Left ventricle myocardium inferior (tissue), 1 donor: ENCODE measurements at places on chromosomes 1 and 21. TPM values are rescaled to one million over a fixed set of nuclear protein-coding genes. Genes with fewer than 3 reads are reported as not detected.

- DNase-seq: no peak
- H3K27me3 ChIP-seq: no peaks in the 10 kb centered on the region
- H3K4me3 ChIP-seq: no peak overlapping the region
- H3K36me3 ChIP-seq: peaks cover 26% of the 10 kb centered on the region
Observed at GRCh38 chr1:246781212-246781611, 57.0 kb downstream of the SCCPDH start.

The TTC22 gene
- total RNA-seq: 0.14 TPM

GRCh38 chr1:17588048-17588871 is 48.8 kb downstream of the ARHGEF10L start:
- peak overlapping the region; percentile 64 for H3K4me3 ChIP-seq
- peaks cover 72% of the 10 kb centered on the region for H3K4me1 ChIP-seq
- no peaks in the 10 kb centered on the region for H3K27me3 ChIP-seq
- H3K36me3 ChIP-seq: no peaks in the 10 kb centered on the region

The VSIG8 gene
- total RNA-seq: not detected

DNA sequence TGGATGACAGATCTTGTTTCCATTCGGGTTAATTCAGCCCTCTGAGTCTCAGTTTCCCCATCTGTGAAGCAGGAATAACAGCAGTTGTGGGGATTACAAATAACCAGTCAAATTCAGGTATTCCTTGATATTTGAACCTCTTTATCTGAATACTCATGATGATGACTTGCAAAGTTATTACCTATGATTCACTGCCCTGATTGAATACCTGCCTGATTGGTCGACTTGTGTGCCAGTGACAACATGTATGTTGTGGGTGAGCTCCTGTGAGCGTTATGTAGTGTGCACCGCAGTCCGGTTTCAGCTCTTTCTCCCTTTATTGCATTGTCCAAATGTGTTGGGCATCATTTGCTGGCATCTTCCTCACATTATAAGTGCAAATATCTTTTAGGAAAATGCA is 9.5 kb upstream of the TMEM61 start:
- no peak for DNase-seq
- no peak overlapping the region for H3K27ac ChIP-seq
- peaks cover 24% of the 10 kb centered on the region for H3K27me3 ChIP-seq
- H3K4me3 ChIP-seq: no peak overlapping the region
- H3K36me3 ChIP-seq: no peaks in the 10 kb centered on the region

DNA sequence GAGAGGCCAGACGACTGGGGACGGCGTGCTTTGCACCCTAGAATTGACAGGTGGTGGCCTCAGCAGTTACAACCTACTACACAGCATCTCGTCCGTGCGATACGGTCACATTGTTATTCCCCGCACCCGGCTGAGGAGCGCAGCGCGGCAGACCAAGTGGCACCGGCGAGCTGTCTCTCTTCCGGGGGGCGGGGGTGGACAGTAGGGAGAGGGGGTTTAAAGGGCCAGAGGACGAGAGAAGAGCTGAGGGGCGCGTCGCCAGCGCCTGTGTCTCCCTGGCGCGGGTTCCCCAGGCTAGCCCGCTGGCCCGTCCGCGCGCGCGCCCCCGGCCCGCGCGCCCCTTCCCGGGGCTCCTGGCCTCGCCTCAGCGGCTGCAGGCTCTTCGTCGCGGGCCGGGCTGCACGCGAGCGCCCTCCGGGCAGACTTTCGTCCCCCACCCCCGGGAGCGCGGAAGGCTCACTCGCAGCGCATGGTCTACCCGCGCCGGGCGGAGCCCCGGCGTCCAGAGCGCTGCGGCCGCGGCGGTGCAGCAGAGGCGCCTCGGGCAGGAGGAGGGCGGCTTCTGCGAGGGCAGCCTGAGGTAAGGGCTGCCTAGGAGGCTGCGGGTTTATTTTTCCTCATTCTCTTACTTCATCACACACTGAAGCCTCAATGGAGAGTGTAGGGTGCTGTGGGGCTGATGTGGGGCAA is at the start of gene PDE4B:
Gene PDE4B (plus strand): TSS at position 227 of the 690 bp plus-strand sequence.
- DNase-seq: peak; percentile 13
- H3K36me3 ChIP-seq: no peaks in the 10 kb centered on the region
- peak within 1 kb of the TSS; percentile 51 for H3K4me3 ChIP-seq
- H3K27me3 ChIP-seq: peaks cover 70% of the 10 kb centered on the region

The LHX8 gene
- total RNA-seq: not detected

DNA sequence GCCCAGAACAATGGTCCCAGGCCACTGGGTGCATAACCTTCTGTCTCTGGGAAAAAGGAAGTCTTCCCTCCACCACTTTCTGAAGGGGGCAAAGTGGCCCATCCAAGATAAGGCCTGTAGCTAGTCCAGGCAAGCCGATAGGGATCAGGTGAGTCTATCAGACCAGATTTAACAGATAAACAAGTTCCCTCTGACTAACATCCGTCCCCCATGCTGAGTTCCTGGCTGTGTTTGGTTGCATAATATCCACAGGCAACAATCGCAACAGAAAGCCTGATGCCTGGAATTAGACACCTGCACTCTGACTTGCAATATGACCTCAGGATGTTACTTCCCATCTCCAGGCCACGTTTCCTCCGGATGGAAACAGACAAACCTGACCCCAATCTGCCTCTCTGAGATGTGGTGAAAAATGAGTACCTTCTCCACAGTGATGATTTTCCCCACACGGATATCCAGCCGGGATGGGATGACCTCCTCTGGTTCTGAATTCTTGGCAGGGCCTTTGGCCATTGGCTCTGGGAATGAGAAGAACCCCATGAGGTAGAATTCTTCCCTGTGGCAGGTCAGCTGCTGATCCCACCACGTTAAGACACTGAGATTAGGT is 36.4 kb downstream of the YARS1 start:
- H3K27me3 ChIP-seq: no peaks in the 10 kb centered on the region
- H3K36me3 ChIP-seq: peaks cover 96% of the 10 kb centered on the region
- no peak overlapping the region for H3K27ac ChIP-seq
- H3K4me1 ChIP-seq: no peaks in the 10 kb centered on the region
- no peak for DNase-seq

GRCh38 chr1:244952940-244953339 is 88.6 kb upstream of the HNRNPU start:
- H3K4me3 ChIP-seq: no peak overlapping the region
- H3K27me3 ChIP-seq: no peaks in the 10 kb centered on the region
- DNase-seq: no peak

The CD53 gene
- 7.5 TPM for total RNA-seq

DNA sequence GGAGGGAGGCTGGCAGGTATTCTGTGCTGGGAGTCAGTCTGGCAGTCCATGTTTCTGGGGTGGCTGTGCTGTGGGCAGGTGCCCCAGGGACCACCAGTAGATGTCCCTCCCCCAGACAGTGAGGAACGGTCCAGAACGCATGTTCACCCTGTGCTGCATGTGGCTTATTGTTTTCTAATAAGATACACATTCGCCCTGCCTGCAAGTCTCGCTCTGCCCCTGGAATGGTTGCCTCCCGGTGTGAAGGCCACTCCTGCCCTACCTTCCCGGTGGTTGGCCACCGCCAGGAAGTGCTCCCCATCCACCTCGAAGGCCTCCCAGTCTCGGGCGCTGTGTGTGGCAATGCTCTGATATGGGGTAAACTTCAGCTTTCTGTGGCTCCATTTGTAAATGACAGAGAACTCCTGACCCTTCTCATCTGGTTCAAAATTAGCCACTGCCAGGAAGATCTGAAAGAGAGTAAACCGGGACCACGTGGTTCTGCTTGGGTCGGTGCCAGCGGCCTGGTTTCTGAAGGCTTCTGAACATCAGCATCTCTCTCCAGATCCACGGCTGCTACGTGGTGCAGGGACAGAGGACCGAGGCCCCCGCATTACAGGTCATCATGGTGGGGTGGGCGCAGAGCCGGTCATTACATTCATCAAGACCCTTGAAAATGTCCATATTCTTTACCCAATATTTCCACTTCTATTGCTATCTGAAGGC is 14.5 kb downstream of the KRTAP10-1 start:
- no peaks in the 10 kb centered on the region for H3K4me1 ChIP-seq
- H3K27me3 ChIP-seq: peaks cover 29% of the 10 kb centered on the region
- peak; percentile 6 for DNase-seq
- H3K36me3 ChIP-seq: no peaks in the 10 kb centered on the region
- no peak overlapping the region for H3K4me3 ChIP-seq

- peaks cover 87% of the 10 kb centered on the region for H3K27me3 ChIP-seq
- H3K27ac ChIP-seq: no peak overlapping the region
- peaks cover 25% of the 10 kb centered on the region for H3K4me1 ChIP-seq
Observed at GRCh38 chr21:41761934-41762635, 4.8 kb downstream of the RIPK4 start.

The APOBEC4 gene
- total RNA-seq: 0.11 TPM

DNA sequence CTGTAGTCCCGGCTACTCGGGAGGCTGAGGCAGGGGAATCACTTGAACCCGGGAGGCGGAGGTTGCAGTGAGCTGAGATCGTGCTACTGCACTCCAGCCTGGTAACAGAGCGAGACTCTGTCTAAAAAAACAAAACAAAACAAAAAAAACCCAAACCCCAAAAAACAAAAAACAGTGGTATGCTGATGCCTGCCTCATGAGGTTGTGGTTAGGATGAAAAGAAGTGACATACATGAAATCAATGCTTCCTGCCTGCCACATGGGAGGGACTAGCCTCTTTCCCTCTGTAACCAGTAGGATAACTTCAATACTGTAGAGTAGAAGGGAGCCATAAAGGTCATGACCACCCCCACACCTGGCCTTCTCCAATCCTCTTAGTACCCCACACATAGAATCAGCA is 55.2 kb downstream of the TENT5C start:
- H3K4me3 ChIP-seq: no peak overlapping the region
- H3K27ac ChIP-seq: no peak overlapping the region
- peaks cover 15% of the 10 kb centered on the region for H3K4me1 ChIP-seq
- no peaks in the 10 kb centered on the region for H3K36me3 ChIP-seq
- DNase-seq: no peak

DNA sequence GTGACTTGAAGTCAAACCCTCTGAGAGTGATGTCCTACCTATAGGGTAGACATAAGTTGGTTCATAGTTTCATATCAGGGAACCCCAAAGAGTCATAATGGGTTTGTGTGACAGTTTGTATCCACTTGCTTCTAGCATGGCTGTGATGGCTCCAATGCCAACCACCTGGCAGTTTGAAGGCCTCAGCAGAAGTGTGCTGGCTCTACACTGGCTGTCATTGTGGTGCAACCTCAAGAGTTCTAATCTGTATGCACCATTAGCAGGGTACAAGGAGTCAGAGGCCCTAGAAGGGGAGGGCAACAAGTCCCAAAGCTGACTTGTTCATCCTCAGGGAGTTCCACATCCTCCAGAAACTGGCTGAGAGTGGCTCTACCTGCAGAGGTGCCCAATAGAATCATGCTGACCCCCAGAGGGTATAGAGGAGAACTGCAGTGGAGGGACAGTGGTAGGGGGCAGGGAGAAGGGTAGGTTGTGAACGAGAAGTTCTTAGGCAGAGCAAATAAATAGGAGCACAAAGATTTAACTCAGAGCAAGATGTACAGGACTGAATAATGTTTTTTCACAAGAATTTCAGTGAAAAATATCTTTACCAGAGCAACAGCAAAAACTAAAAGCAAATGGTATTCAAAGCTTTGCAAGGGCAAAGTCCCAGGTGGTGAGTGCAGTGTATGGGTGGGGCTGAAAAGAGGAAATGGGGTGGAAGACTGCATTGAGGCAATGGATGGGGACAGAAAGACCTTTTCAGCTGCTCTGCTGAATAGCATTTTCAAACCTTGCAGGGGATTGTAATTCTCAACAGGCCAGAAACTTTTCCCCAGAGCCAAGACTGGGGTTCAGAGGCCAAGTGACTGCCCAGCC is 3.2 kb downstream of the FCRL2 start:
- no peak overlapping the region for H3K27ac ChIP-seq
- H3K27me3 ChIP-seq: peaks cover 7% of the 10 kb centered on the region
- H3K4me3 ChIP-seq: no peak overlapping the region
- no peaks in the 10 kb centered on the region for H3K36me3 ChIP-seq

DNA sequence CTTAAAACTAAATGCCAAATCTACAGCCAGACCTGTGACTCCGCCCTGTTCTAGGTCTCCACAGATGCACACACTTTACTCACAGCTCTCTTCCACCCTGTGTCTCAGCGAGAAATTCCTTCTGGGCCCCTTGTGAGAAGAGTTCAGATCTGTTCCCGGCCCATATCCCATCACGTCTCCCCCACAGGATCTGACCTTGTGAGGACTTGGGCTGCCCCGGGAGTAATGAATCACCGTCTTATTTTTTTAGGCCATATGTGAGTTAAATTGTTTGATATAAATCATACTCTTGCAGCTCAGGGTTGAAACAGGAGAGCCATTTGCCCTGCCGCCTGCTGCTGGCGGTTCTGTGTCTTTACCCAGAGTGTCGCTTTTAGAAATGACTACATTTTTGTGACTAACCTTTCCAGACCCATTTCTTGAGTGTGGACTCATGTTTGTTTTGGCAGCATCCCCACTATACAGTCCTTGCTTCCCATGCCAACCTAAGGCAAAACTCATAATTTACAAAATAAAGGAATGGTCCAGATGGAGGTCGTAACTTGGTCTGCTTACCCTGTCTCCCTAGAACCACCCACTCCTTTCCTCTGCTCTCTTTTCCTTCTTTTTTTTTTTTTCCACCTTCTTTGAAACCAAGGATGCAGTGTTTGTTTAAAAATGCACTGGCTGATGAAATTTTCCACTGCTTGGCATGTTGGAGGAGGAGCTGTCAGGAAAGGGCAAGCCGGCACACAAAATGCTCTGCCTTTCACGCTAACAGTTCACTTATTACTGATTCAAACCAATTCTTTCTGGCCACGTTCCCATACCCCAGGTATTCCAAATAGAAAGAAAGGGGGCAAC is 98.0 kb upstream of the C1orf105 start:
- H3K4me1 ChIP-seq: peaks cover 26% of the 10 kb centered on the region
- H3K36me3 ChIP-seq: no peaks in the 10 kb centered on the region
- DNase-seq: peak; percentile 32
- H3K27ac ChIP-seq: peak overlapping the region; percentile 58
- H3K4me3 ChIP-seq: peak overlapping the region; percentile 5

GRCh38 chr1:53931523-53931922 is 14.0 kb downstream of the IFT25 start:
- no peak overlapping the region for H3K27ac ChIP-seq
- no peak for DNase-seq
- H3K27me3 ChIP-seq: no peaks in the 10 kb centered on the region
- no peak overlapping the region for H3K4me3 ChIP-seq
- peaks cover 39% of the 10 kb centered on the region for H3K36me3 ChIP-seq
- no peaks in the 10 kb centered on the region for H3K4me1 ChIP-seq

The ELF3 gene
- 0.60 TPM for total RNA-seq

The LCK gene
- total RNA-seq: 0.63 TPM

The MROH7 gene
- 6.8 TPM for total RNA-seq

The PLA2G2F gene
- total RNA-seq: not detected

DNA sequence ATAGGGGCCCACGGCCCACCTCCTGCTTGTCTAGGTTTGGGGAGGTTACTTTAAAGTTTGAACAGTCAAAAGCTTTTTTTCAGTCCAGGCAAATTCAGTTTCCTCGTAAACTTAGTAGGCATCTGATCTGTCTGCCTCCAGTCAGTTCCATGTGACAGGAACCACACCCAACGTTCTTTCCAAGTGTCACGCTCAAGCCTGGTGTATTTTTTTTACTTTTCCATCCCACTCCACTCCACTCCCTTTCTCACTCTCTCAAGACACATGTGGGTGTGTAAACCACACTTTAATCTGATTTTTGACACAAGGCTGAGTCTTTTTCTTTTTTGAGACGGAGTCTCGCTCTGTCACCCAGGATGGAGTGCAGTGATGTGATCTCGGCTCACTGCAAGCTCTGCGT is 60.3 kb upstream of the GPR153 start:
- H3K4me3 ChIP-seq: no peak overlapping the region
- no peak for DNase-seq
- H3K36me3 ChIP-seq: peaks cover 11% of the 10 kb centered on the region
- no peaks in the 10 kb centered on the region for H3K4me1 ChIP-seq

- H3K4me1 ChIP-seq: peaks cover 5% of the 10 kb centered on the region
- peak overlapping the region; percentile 45 for H3K27ac ChIP-seq
- DNase-seq: no peak
- peaks cover 23% of the 10 kb centered on the region for H3K27me3 ChIP-seq
Observed at GRCh38 chr1:111275780-111276433, 14.7 kb upstream of the CHIA start.
